Stimulated activated CD4-positive, alpha-beta T cell treated with anti-CD3 and anti-CD28 coated beads, Interleukin-4, amount 100 ng/mL, for 4 hours (primary cell): ENCODE measurements at places on chromosomes 5 and 9.

GRCh38 chr5:177437623-177438022 lies 9.0 kb upstream of the PRR7 start:
- no peak for DNase-seq

- no peak for DNase-seq
Measured at GRCh38 chr9:71791875-71792274, 23.6 kb upstream of the CEMIP2 start.

- DNase-seq: no peak
Measured at GRCh38 chr9:13719446-13719845, 440.0 kb upstream of the MPDZ start.

DNA sequence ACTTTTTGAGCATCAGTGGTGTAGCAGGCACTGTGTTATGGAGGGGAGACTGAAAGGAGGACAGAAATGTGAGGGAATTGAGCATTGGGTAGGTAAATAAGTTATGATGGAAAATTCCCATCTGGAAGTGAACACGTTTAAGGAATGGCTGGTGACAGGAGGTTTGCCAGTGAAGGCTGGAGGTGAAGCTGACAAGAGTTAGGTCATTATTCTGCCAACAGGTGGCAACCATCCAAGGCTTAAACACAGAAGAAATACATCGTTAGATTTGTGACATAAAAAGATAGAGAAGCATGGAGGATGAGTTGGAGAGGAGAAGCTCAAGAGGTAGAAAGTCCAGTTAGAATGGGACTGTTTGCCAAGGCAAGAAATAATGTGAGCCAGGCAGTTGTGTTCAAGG lies 455.3 kb upstream of the SGCD start:
- DNase-seq: no peak

GRCh38 chr9:69689991-69690538 lies 17.9 kb upstream of the APBA1 start:
- no peak for DNase-seq

- DNase-seq: no peak
Measured at GRCh38 chr9:110850401-110851135, 182.0 kb downstream of the MUSK start.

DNA sequence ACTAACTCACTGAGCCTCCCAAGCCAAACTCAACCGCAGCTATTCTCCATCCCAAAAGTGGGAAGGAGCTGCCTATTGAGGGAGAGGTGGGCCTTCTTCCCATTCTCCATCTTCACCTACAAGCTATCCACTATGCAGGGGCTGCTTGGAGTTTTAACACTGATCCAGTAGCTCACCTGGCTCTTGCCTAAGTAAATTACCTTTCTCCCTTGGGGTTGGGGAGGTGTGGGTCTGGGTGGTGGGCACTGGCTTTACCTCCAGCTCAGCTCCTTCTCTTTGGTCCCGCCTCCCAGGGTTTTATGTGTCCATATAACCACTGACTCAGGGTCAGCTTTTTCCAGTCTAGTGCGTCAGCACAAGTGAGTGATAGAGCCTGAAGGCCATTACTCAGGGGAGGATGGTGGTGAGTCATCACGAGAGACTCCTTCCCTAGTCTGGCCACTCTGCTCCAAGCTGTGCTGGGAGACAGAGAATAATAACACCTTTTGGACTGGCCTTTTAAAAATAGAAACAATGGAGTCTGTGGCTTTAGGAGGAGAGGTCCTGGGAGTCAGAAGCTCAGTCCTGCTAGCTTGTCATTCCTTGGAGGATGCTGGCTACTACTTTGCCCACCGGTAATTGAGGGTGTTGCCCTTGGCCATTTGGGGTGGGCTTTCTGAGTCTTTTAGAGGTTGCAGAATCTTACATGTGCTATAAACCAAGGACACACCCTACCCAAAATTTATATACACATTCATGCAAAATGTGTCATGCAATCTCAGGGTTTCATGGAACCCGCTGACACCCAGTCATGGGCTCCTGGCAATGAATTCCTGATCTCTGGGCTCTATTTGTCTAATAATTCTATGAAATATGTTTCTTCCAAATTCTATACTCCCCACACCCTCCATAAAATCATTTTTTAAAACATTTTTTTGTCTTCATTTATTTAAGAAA lies 35.6 kb upstream of the ATP6V1G1 start:
- no peak for DNase-seq

GRCh38 chr5:132046880-132047299 lies 13.6 kb upstream of the IL3 start:
- no peak for DNase-seq

DNA sequence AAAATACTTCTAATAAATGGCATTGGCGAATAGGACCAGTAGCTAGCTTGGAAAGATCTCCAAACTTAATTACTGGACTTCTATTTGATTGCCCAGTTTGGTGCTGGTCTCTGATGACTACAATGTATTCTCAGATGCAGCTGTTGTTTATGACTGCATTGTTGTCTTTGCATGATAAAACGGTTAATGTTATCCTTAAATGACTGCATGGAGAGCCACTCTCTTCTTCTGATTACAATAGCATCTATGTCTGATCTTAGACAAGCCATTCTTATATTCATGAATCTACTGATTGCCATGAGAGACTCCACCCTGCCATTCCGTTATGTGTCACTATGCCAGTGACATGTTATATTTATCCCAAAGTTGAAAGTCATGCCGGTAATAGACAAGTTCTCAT lies 42.9 kb upstream of the ERBIN start:
- DNase-seq: no peak

DNA sequence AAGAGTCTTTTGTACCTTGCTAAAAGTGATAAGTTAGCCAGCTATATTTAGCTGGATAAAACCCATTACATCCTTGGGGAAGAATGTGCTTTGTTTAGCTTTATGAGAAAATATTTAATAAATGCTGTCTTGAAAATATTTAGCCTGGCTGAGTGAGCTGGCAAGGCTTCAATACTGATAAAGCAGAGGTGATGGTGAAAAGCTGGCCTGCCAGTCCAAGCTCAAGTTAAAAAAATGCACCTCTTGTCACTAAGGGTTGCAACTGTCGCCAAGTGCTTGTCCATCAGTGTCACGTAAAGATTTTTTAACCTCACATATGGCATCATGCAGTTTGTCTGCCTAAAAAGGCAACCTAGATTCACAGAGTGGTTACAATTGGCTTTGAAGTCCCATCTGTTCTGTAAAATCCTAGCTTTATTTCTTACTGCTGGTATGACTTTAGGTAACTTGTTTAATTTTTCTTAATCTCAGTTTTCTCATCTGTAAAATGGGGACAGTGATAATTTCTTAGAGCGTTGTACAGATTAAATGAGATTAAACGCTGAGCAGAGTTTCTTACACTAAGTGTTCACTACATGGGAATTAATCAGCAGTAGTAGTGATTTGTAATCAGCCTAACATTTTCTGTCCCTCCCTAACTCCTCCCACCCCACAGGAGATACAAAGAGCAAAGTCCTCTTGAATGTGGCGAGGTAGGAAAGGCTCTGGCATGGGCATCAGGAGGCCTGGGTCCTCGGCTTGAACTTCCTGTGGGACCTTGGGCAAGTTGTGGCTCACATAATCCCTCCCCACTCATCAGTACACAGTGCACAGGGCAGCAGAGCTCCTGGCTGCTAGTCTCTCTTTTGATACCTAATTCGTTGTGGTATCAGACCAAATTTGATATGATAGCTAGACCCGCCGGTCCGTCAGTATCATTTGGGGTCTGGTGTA lies 48.7 kb downstream of the PIK3R1 start:
- no peak for DNase-seq

GRCh38 chr5:6713274-6714225 lies at the start of gene TENT4A:
TENT4A (plus strand) TSS chr5:6713432; CDS start chr5:6713984, 552 bp downstream.
- DNase-seq: peak; percentile 33

GRCh38 chr9:115264313-115264712 lies 146.4 kb upstream of the TNC start:
- no peak for DNase-seq

GRCh38 chr9:137273611-137274320 lies 3.8 kb upstream of the TOR4A start:
- no peak for DNase-seq

DNA sequence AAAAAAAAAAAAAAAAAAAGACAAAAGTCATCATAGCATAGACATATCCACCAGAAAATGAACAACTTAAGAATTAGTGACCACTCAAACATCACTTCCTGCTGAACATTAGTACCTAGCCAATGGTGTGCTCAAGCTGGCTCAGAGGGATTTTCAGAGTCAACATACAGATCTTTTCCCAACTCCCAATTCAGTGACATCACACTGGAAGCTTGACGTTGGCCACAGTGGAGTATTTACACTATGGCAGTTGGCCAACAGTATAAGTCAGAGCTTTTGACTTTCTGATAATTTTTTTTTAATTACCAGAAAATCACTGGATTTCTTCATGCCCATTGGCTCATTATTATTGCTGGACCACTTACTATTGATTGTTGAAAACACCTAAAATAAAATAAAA lies 383.5 kb downstream of the ARHGEF28 start:
- no peak for DNase-seq

- DNase-seq: no peak
Measured at GRCh38 chr9:107109324-107109723, 173.8 kb upstream of the RAD23B start.

GRCh38 chr9:27565696-27566095 lies 7.6 kb downstream of the C9orf72 start:
- DNase-seq: no peak

- no peak for DNase-seq
Measured at GRCh38 chr5:119405419-119405818, 46.9 kb upstream of the HSD17B4 start.

DNA sequence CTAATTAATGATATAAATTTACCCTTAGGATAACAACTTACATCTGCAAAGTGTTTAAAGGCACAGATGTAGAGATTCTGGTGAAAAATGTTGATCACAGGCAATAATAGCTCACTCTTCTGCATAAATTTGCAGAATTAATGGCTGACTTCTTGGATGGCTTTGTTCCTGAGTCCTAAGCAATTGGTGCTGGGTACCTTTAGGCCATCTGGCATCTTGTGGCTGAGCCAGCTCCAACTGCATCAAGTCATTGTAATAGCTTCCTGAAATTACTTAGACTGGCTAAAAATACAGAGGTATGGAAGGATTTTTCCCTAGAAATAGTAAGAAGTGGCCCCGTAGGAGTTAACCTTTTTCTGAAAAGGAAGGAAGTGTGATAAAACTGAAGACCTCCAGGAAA lies 118.3 kb upstream of the MINAR2 start:
- no peak for DNase-seq

- no peak for DNase-seq
Measured at GRCh38 chr9:34744295-34745221, 34.6 kb upstream of the CCL21 start.

DNA sequence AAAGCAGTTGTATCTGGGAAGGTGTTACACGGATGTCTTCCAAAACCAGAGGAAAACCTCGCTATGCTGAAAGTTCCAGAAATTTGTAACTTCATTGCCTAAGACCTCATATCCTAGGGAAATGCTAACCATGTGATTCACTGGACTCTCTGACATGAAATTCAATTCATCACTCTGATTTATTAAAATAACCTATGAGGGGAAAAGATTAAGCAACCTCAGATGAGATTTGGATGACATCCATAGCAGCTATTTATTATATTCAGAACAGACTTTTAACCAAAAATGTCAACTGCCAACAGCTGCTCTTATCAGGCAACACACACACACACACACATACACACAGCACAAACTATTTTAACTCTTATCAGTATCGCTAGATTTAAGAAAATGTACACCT lies 1006.4 kb upstream of the CTNND2 start:
- no peak for DNase-seq

GRCh38 chr5:151223447-151224264 lies at the start of gene CCDC69:
CCDC69 (minus strand) TSS chr5:151224092; CDS start chr5:151223970, 122 bp downstream.
- DNase-seq: peak; percentile 62

DNA sequence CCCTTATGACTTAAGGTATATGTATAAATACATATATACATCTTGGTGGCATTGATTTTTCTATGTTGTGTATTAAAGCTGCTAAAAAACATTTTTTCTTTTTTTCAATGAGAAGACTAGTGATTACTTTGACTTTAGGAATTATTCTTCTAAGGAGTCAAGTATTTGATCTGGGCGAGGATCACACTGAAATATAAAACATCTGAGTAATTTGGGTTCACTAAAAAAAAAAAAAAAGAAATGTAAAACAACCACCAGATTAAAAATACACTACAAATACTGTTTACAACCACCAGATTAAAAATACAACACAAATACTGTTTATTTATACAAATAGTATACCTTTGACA lies 9.0 kb downstream of the UBAP1 start:
- DNase-seq: no peak

DNA sequence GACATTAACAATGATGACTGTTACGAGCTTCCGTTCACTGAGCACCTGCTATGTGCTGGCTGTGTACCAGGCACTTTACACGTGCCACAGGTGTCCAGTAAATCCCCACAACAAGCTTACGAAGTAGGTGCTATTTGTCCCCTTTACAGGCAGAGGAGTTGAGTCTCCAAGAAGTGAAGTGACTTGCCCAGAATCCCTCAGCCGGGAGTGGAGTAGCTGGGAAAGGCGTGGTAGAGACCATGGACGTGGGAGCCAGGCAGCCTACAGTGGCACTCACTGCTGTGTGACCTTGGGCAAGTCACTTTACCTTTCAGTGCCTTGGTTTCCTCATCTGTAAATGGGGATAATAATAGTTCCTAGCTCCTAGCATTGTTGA lies 669 bp upstream of the AMBP start:
- DNase-seq: no peak

DNA sequence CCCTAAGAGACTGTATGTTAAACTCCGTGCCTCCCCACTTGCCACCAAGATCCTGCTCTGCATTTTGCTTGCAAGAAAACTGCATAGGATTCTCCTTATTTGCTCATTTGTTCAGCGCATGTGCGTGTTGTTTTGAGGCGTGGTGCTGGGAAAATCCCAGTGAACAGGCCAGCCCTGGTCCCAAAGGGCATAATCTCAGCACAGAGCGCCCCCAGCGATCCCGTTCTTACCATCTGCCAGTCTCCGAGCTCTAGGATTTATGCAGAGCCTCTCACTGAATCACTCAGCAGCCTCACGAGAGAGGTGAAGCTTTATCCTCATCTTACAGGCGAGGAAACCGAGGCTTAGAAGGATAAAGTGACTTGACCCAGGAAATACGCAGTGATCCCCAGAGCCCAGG lies 11.5 kb downstream of the PRRX2 start:
- no peak for DNase-seq

DNA sequence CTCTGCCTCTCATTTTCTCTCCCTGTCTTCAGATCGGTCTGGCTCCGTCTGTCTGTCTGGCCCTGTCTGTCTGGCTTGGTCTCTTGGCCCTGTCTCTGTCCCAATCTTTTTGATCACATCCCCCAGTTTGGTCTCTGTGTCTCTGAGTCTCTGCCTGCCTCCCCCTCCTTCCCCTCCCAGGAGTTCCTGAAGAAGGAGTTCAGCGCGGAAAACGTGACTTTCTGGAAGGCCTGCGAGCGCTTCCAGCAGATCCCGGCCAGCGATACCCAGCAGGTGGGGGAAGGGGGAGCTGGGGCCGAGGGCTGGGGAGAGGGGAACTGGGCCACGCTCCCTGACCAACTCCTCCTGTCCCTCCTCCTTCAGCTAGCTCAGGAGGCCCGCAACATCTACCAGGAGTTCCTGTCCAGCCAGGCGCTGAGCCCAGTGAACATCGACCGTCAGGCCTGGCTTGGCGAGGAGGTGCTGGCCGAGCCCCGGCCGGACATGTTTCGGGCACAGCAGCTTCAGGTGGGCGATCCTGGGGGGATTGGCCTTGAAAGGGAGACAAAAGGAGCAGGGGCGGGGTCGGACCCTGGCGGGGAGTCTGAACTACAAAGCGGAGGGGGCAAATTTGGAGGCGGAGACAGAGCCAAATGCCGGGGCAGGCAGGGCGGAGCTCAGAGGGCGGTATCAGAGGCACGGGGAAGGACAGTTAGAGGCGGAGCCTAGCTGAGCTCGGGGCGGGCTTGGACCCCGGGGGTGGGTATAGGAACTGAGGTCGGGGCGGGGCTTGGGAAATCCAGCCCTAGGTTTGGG lies 9.0 kb downstream of the RGS14 start:
- DNase-seq: no peak
